ENCODE measurements at places on chromosomes 16 and 17.

DNA sequence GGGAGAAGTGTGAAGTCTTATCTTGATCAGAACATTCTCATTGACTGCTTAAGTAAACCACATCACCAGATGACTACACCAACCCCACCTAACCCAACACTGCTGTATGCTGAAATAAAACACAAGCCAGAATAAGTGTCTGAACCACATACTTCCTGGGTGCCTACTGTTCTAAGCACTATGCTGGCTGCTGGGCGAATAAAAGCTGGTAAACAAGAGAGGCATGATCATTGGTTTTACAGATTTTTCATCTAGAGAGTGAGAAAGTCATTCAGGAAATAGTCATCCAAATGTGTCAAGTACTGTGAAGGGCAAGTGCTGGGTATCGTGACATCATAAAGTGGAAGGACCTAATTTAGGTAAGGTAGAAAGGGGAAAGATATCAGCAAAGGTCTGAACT is 199.0 kb upstream of the SOX9 start:
- DNase-seq, result peak; percentile 22

DNA sequence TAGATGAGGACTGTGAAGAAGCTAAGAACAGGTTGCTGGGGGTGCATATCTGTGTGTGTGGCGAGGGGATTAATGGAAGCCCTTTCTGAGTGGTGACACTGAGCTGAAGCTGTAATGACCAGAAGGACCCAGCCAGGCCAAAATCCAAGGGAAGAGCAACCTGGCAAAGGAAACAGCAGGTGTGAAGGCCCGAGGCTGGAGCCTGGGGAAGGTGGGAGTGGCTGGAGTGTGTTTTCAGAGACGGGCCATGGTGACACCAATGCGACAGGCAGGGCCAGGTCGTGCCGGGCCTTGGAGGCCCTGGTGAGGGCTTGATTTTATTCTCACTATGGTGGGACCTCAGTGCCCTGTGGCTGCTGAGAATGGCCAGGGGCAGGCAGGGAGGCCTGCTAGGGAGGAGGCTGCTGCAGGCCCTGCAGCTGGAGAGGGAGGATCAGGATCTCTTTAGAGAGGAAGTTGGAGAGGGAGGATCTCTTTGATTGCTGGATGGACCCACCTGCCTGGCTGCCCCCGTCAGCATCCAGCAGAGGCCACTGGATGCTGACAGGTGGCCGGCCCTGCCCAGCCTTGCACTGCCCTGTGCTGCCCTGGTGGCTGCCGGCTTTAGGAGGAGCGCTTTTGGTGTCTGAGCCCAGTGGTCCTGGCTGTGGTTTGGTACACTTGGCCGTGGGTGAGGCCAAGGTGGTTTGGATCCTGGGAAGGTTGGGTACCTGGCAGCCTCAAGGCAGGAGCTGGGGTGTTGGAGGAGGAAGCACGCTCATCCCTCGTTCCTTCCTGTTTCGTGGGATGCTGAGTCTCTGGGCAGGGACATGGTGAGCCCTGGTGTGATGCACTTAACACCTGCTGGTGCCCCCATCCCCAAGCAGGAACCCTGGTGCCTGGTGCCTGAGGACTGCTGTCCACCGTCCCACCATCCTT is 188.3 kb downstream of the SEC14L1 start:
- DNase-seq, result no peak

- no peak for DNase-seq
Measured at GRCh38 chr16:10878644-10879501, 1.9 kb downstream of the CIITA start.

DNA sequence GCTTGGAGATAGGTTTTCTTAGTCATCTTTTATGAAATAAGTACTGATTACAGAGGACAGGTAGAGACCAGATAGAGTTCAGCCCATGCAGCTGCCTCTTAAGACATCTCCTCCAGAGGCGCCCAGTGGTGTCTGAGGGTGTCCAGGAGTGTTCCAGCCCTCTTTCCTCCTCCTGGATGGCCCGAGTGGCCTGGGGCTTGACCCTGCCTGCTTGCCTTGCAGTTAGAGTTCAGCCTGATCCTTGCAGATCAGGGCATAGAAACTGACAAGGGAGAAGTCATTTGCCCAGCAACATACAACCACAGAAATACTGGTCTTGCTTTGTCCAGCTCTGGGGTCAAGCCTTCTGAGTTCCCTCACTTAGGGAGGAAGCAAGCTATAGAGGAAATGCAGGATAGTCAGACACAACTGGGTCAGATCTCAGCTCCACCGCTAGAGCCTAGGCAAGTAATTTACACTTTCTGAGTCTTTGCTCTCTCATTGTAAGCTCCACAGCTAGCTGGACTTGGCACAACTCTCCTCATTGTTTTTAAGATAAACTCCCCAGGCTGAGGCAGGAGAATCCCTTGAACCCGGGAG is 3.6 kb upstream of the CCL1 start:
- no peak for DNase-seq

- peak; percentile 57 for DNase-seq
Measured at GRCh38 chr16:30958175-30959079, 873 bp downstream of the SETD1A start.

- no peak for DNase-seq
Measured at GRCh38 chr17:42198897-42199296, 4.6 kb upstream of the GHDC start.

GRCh38 chr16:4814046-4814445 is 11.6 kb upstream of the ROGDI start:
- DNase-seq, result no peak

DNA sequence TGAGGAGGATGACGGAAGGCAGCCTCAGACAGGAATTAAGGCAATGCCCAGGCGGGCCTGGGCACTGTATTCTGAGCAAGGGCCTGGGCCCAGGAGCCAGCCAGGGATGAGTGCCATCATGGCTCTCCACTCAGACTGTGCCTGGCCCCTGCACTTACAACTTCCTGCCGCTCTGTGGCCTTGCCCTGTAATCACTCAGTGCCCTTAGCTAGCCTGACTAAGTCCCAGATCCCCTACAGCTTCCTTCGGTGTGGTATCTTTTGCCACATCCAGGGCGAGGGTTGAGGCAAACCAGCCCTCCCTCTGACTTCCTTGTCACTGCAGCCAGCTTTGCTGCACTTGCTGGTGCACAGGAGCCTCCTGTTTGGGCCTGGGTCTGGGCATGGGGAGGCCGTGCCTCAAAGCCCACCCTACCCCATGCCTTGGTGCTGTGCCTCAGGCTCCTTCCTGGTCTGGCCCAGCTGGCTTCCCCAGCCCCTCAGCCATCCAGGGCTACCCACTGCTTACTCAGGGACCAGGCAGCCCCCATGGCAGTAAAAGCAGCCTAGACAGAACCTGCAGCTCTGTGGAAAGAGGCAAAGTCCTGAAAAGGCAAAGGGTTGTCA is 9.3 kb downstream of the SLC46A1 start:
- DNase-seq, result no peak

DNA sequence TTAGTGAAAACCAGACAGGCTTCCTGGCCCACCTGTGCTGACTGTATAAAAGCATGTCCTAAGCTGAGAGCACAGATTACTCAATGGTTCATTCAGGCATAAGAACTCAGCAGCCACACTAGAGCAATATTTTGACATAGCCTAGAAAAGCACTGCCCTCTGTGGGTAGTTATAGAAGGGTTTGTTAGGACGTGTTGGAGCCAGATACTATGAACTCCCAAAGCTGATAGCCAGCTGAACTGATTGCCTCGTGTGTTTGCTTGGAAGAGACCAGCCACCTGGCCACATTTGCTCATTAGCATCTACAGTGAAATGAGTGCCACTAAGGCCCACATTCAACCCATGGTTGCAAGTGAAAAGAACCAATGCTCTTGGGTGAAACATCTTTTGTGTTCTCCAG is 30.8 kb upstream of the ABCA5 start:
- no peak for DNase-seq

GRCh38 chr16:88911136-88911945 is 44.9 kb upstream of the PABPN1L start:
- DNase-seq, result no peak

DNA sequence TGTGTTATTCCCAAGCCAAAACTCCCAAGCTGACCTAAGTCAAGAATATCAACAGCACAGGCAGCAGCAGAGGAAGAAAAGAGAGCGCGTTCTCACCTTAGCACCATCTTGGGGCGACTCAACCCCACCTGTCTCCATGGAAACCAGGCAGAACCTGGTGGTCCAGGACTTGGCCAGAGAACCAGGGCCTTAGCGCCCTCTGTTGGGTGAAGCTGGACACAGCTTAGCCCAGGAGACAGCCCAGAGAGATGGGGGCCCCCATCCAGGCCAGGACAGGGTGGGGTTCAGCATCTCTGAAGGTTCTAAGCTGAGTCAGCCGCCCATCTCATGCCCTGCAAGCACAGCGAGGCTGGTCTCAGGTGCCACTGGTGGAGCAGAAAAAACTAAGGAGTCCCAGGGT is 60.1 kb upstream of the TMEM132E start:
- DNase-seq, result no peak

DNA sequence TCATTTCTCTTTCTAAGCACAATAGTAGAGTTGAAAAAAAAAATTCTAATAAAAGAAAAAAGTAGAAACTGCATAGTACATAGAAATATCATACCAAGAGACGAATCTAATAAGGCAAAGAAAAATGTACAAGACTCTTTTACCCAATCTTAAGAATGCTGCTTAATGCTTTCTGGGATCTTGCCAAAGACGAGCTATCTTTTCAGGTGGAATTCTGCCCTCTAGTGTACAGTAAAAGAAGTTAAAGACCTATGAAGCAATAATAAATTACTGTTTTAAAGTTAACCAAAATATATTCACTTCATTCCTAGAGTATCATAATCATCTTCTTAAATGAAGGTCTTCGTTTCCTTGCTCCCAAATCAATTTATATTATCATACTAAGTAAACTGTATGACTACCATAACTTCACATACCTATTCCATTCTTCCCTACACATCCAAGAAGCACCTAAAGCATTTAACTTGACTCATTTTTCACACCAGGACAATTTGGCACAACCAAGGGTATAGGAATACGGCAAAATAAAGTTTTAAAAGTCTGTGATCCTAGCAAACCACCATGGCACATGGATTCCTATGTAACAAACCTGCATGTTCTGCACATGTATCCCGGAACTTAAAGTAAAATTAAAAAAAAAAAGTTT is 47.7 kb downstream of the CFDP1 start:
- peak; percentile 45 for DNase-seq

- no peak for DNase-seq
Measured at GRCh38 chr17:77180503-77181357, 40.0 kb downstream of the SEC14L1 start.
